Adrenal gland (tissue), 19 donors: ENCODE measurements at places on chromosomes 6 and 20.

DNA sequence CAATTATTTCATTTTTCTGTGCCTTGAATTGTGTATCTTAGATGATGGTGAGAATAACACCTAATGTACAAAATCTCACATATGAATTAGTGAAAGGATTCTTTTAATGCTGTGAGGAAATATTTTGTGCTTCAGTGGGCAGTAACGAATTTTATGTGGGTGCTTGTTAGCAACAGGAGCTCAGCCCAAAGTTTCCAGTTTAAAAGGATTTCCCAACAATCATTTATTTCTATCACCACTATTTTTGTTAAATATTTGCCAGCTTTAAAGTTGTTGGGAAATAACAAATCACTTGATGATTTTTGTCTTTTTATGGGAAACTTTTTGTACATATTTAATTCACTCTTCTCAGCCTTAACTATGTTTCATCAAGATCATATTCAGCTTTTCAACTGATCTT lies 111.8 kb downstream of the QKI start:
- no peak for DNase-seq

GRCh38 chr6:21441386-21441785 lies 152.2 kb upstream of the SOX4 start:
- DNase-seq: no peak

- DNase-seq: no peak
Measured at GRCh38 chr6:131736003-131736596, 25.3 kb upstream of the CTAGE9 start.

DNA sequence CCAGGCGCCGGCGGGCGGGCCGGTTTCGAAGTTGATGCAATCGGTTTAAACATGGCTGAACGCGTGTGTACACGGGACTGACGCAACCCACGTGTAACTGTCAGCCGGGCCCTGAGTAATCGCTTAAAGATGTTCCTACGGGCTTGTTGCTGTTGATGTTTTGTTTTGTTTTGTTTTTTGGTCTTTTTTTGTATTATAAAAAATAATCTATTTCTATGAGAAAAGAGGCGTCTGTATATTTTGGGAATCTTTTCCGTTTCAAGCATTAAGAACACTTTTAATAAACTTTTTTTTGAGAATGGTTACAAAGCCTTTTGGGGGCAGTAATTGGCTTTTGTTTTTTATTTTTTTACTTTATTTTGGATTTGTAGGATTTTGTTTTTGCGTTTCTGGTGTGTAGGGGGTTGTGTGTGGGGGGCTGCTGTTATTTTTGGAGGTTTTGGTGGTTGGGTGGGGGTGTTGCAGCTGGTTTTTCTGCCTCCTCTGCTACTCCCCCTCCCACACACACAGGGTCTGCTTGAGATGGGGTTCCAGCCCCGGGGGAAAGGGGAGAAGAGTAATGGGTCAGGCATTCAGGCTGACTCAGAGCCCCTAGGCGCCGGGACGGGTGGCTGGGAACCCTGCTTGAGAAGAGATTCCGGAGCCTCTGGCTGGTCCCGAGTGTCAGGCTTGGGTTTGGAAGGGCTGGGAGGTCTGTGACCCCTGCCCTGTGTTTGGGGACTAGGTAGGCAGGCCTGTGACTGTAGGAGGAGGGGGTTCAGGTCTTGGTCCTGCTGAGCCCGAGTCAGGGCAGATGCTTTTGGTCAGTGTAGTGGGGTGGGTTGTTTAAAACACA lies 2.0 kb downstream of the CEBPB start:
- DNase-seq: peak; percentile 91

GRCh38 chr6:17923401-17923863 lies 64.0 kb downstream of the KIF13A start:
- no peak for DNase-seq

DNA sequence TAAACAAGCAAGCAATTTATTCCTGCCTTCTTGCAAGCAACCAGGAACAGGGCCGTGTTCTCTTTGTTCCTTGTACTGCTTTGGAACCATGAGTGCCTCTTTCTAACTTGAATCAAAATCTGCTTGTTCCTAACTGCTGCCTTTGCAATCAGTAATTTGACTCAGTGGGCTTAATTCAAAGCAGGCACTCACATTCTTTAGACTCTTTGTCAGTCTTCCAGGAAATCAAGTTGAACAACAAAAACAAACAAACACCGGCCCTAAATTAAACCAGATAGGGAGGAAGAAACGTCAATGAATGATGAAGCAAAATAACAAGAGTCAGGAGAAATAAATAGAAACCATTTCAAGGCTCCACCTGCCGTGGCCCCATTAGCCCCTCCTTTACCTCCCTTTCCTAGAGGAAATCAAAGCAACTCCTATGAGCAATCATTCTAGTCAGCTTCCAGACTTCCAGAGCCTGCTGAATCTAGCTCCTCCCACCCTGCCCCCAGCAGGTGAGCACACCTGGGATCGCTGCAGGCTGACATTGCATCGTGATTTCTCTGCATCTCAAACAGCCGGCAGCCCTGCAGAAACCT lies 582.2 kb upstream of the FLRT3 start:
- DNase-seq: no peak

GRCh38 chr6:157935786-157936185 lies 45.9 kb upstream of the SYNJ2 start:
- DNase-seq: no peak

GRCh38 chr6:142927904-142928303 lies 17.1 kb downstream of the HIVEP2 start:
- no peak for DNase-seq

DNA sequence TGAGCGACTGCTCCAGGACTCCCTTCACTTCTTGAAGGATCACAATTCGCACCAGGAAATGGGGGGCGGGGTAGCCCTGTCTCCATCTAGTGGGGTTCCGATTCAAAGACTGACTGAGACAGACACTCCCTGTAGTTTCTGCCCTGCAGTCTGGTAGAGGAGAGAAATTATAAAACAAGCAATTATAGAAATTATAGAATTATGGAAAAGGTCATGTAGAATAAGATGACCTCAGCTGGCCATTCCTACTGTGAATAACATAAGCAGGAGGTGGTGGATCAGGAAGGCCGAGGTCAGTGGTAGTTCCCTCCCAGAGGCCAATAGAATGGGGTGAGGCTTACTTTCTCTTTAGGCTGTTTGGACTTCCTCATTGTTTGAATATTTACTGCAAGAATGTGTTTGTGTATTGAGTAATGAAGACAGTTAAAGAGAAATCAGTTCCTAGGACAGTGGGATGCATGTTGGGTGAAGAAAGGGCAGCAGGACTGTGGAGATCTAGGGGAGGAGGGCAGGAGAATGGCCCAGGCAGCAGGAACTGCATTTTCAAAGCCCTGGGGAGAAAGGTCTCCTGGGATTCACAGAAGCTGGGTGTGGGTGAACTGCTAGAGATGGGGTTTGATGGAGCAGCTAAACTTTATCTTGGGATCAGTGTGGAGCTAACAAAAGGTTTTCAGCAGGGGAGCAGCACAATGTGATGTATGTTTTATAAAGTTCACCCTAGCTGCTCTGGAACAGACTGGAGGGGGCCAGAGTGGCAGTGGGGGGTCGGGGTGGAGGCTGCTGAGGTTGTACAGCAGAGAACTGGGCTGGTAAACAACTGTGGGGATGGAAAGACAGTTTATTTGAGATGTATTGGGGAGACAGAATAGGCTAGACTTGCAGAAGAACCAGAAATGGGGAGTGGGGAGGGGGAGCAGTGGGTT lies 2.1 kb downstream of the ZNF341 start:
- DNase-seq: peak; percentile 55

DNA sequence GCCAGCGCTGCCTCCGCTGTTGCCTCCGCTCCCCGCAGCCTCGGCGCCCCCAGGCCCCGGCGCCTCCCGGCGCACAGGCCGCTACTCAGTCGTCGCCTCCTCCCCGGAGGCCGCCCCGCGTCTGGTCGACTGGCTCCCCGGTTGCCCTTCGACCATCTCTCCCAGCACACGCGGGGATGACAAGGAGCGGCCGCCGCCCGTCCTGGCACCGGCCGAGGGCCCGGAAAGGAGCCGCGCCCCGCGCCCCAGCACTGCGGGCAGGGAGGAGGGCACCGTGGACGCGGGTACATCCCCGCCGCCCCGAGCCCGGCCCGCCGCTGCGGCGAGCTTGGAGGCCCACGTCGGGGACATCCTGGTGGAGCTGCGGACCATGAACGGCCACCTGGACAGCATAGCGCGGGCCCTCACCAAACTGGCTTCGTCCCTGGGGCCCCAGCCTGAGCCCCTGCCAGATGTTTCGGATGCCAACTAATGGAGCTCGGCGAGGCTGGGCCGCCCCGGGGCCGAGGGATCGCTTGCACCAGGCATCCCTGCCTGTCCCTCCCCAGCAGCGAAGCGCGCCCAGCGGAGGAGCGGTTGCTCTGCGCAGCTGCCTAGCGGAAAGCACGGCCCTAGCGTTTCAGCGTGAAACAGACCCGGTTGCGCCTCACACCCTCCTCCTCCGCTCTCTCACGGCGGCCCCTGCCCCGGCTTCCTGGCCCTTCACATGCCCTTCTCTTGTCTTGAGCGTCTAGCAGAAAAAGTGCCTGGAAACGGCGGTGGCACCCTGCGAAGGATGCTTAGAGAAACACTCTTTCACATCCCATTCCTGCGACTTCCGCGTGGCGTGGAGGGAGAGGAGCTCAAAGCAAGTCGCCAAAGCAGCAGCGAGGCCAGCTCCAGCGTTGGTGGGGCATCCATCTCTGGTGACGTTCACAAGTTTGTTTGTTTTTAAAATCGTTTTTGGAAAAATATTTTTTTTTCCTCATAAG lies 285.8 kb upstream of the SUPT3H start:
- peak; percentile 26 for DNase-seq

GRCh38 chr6:24321538-24322162 lies 36.2 kb downstream of the DCDC2 start:
- DNase-seq: no peak

DNA sequence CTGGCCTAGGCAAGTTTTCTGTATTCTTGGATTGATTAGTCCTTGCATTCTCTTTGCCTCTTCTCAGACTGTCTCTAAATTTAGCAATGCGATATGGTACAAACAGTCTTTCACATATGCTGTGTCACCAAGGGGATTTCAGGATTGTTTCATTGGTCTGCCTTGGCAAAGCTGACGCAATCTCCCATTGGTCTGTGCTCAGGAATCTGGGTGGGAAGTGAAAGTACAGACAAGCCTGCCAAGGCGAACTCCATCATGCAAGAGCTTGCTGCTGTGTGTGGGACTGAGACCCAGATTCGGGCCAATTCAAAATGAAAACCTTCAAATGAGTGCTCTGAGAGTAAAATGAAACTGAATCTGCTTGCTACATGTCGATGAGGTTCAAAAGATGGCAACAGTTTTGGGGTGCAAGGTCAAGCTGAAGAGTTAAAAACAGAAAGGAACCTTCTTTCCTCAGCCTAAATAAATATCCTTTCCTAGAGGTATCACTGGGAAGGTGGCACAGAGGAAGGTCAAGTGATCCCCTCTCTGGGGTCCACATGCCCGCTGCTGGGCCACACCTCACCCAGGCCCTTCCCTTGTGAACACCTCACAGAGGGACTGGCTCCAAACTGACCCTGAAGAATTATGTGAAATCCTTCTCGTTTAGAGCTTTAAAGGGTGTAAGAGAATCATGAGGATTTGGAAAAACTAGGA lies 198.8 kb upstream of the PREP start:
- peak; percentile 59 for DNase-seq

GRCh38 chr6:37260040-37260439 lies 2.1 kb upstream of the TMEM217 start:
- no peak for DNase-seq

DNA sequence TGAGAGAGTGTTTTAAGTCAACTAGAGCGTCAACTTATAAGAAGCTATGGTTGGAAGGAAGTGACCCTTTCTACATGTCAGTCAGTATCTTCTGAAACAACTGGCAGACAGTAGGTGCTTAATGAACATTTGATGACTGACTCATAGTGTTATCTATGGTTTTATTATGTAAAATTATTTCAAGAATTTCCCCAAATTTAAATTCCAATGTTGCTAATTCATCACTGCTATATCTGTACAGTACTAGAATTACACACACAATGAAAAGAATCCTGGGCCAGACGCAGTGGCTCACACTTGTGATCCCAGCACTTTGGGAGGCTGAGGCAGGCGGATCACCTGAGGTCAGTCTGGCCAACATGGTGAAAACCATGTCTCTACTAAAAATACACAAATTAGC lies 721.4 kb upstream of the FLRT3 start:
- DNase-seq: no peak

DNA sequence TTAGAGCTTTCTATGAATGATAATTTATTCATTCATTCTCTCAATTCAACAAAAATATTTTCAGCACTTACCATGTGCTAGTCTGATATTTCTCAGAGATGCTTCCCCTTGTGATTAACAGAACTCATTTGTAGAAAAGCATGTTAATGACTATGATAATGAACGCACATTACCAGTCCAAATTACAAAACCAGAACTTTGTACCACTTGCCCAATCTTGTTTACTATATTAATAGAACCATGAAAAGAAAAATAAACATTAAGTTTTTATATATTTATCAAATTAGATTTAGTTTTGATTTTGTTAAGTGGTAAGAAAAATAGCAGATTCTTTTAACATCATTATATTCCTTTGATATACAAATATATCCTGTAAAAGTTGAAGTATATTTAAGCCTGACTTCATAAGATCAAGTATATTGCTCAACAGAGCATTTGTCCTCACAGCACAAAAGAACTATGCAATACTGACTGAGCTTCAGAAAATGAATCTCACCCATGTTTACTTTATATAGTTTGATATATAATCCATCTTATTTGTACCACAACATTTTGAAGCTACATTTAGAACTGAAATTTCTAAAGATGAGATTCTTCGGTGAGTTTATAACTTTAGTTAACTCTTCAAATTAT lies 48.9 kb downstream of the TMEM244 start:
- DNase-seq: no peak
